Stimulated activated CD8-positive, alpha-beta memory T cell treated with anti-CD3 and anti-CD28 coated beads, Interleukin-7, amount 100 ng/mL, for 48 hours (primary cell): ENCODE measurements at places on chromosomes 16 and 17.

- no peak for DNase-seq
Observed at GRCh38 chr17:77504652-77505155, 363.9 kb downstream of the SEC14L1 start.

DNA sequence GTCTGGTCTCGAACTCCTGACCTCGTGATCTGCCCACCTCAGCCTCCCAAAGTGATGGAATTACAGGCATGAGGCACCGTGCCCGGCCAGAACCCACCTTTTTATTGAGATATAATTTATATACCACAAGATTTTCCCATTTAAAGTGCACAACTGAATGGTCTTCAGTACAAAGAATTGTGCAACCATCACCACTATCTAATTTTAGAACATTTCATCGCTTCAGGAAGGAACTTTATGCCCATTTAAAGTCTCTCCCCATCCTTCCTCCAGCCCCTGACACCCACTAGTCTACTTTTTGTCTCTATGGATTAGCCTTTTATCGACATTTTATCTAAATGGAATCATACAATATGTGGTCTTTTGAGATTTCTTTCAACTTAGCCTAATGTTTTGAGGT, 25.4 kb upstream of the HELZ start:
- no peak for DNase-seq

GRCh38 chr16:2883458-2883908, 468 bp downstream of the FLYWCH2 start:
- DNase-seq: no peak

DNA sequence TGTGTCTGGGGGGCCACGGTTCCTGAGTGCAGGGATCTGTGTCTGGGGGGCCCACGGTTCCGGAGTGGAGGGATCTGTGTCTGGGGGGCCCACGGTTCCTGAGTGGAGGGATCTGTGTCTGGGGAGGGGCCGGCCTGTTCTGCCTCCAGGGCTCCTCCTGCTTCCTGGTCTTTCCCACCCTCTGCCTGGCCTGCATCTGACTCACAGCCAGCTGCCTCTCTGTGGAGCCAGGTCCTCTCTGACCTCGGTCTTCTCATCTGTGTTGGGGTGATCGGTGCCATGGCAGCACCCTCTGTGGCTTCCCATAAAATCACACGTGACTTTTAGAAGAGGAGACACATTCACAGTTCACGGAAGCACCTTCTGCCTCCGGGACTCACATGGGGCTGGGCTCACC, 50.3 kb downstream of the ZFPM1 start:
- DNase-seq: no peak

GRCh38 chr16:598823-599739, 9.2 kb downstream of the RAB40C start:
- no peak for DNase-seq

DNA sequence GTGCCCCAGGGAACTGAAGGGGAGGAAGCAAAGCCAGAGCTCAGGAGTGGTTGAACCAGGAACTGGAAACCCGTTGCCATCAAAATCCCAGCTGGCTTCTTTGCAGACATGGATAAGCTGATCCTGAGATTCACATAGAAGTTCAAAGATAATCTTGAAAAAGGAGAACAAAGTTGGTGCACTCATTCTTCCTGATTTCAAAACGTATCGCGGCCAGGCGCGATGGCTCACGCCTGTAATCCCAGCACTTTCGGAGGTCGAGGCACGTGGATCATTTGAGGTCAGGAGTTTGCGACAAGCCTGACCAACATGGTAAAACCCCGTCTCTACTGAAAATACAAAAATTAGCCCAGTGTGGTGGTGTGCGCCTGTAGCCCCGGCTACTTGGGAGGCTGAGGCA, 7.1 kb downstream of the RAP1GAP2 start:
- DNase-seq: no peak

DNA sequence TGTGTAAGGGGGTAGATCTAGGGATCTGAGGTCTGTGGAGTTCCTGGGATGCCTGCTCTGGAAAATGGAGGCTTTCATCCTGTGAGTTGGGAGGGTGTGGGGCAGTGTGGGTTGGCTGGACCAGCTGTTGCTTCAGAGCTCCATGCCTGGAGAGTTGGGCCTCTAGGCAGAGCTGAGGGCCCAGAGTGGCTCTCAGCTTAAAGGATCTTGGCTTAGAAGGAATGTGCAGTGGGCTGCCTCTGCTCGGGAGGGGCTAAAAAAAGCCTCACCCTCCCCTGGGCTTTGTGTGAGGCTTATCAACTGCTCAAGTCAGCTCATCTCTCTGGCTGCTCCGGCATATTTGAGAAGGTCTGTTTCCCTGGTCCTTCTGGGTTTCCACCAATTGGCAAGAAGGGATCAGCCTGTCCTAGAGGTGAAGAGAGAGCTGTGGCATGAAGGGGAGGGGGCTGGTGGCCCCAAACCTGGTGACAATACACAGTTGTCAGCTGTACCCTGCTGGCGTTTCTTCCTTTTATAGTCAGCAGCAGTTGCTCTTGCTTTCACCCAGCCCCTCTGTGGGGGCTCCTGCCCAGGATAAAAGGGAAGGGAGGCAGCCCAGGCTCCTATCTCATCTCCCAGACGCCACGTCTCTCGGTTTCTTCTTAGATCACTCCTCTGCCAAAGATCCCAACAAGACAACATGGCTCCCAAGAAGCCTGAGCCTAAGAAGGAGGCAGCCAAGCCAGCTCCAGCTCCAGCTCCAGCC, at the start of gene MYL4:
MYL4 (plus strand) TSS at position 605 of the 745 bp plus-strand sequence; CDS start at position 680, 75 bp downstream.
- DNase-seq: no peak

- no peak for DNase-seq
Observed at GRCh38 chr16:70512456-70512855, 10.9 kb downstream of the COG4 start.

DNA sequence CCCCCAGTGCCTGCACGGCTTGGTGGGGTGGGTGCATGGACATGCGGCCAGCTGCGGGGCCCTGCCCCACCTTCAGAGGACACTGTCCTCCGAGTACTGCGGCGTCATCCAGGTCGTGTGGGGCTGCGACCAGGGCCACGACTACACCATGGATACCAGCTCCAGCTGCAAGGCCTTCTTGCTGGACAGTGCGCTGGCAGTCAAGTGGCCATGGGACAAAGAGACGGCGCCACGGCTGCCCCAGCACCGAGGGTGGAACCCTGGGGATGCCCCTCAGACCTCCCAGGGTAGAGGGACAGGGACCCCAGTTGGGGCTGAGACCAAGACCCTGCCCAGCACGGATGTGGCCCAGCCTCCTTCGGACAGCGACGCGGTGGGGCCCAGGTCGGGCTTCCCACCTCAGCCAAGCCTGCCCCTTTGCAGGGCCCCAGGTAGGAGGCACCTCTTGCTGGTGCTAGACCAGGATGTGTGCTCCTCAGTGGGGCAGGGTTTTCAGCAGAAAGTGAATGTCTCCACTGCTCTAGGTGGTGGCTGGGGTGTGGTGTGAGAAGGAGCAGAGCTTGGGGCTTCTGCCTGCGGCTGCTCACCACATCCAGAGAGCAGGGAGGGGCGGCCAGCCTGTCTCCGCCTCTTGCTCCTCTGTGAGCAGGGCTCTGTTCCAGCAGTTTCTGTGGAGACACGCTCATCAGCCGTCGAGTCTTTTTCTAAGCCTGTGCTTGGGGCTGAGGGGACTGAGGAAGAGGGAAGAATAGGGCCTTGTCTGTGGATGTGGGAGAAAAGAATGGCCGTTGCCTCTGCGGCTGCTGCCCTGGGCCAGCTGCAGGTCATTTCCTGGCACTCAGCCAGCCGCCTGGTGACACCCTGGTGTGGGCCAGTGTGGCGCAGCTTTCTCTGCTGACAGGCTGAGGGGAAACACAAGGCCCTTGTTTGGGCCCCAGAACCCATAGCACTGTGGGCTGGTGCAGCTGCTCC, 2.2 kb downstream of the ZNF276 start:
- DNase-seq: peak; percentile 71

DNA sequence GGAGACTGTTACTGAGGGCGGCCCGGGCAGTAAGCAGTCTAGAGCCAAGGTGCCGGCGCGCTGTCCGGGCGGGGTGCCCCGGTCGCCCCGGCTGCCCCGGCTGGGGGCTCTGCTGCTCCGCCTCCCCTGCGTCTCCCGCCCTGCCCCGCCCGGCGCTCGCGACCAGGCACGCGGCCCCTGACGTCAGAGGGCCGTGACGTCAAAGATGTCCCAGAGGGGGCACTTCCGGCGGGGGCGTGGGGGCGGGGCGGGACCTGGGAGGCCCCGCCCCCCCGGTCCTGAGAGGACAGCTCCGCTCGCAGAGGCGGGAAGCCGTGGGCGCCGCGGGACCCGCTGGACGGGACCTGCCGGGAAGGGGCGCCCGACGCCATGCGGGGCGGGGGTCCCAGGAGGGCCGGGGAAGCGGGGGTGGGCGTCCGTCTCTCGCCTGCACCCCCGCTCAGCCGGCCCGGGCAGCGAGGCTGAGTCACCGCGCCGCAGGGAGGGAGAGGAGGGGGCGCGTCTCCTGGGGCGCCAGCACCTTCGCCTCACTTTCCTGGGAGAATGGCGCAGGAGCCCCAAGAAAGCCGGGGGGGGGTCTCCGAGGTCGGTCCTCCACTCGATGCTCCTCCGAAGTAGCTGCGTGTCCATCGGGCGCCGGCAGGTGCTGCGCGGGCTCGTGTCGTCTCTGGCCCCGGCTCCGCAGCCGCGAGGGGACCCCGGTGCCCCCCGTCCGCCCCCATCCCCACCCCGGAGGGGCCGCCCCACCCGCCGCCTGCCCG, 4.4 kb upstream of the HIC1 start:
- DNase-seq: no peak

DNA sequence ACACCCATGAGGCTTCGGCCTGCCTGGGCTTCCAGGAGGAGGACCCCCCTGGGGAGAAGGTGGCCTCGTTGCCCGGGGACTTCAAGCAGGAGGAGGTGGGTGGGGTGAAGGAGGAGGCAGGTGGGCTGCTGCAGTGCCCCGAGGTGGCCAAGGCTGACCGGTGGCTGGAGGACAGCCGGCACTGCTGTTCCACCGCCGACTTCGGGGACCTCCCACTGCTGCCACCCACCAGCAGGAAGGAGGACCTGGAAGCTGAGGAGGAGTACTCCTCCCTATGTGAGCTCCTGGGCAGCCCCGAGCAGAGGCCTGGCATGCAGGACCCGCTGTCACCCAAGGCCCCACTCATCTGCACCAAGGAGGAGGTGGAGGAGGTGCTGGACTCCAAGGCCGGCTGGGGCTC, 41.5 kb downstream of the SREBF1 start:
- DNase-seq: no peak

DNA sequence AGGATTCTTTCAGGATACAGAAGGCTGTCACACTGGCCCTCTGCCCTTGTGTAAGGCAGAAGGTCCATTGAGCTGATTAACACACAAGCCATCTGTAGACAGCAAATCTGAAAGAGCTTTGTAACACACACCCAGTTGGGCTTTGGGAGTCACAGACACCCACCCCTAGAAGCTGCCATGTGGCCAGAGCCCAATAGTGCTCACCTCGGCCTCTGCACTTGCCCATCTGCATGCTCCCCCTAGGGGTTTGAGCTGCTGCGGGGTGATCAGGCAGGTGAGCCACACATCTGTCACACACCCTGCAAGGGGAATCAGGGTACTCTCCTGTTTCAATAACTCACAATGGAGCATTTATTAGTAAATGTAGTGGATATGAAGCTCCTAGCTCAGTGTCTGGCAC, 138.3 kb downstream of the CHD9NB start:
- no peak for DNase-seq

DNA sequence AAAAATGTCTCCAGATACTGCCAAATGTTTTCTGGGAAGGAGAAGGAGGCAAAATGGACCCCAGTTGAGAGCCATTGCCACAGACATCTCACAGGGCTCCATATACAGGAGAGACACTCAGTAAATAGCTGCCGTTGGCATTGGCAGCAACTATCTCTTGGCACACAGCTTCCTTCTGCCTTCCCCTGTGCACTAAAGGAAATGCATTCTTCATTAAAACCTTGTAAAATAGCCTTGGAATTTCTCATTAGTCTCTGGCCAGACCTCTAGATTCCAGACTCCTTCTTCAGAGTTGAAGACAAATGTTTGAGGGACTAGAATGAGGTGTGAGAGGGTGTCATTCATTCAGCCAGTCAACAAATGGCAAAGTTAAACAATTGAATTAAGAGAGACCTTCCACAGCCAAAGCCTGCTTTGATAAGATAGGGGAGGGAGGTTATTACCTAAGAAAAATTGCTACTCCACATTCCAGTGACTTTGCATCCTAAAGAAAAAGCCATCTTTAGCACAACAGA, 223.9 kb upstream of the HS3ST3A1 start:
- no peak for DNase-seq

DNA sequence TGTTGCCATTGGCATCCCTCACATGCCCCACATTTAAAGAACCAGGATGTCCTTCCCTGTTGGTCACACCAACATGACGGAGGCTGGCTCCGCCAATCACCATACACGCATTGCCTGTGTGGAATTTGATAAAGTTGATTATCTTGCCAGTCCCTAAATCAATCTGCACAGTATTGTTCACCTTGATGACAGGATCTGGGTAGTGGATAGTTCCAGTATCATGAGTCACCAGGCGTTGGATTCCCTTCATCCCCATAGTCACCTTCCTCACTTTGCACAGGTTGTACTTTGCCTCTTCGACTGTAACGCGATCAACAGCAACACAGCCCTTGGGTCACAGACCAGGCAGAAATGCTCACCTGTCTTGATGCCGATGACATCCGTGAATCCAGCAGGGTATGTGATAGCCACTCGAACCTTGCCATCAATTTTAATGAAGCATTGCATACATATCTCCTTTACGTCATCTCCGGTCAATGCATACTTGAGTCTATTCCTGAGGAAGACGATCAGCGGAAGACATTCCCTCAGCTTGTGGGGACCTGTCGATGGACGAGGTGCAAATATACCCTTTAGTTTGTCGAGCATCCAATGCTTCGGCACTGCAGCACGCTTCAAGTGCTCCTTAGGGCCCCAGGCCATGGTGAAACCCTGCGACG, 14.2 kb downstream of the CTRB2 start:
- no peak for DNase-seq

GRCh38 chr16:15773968-15774367, 82.9 kb downstream of the MYH11 start:
- no peak for DNase-seq

DNA sequence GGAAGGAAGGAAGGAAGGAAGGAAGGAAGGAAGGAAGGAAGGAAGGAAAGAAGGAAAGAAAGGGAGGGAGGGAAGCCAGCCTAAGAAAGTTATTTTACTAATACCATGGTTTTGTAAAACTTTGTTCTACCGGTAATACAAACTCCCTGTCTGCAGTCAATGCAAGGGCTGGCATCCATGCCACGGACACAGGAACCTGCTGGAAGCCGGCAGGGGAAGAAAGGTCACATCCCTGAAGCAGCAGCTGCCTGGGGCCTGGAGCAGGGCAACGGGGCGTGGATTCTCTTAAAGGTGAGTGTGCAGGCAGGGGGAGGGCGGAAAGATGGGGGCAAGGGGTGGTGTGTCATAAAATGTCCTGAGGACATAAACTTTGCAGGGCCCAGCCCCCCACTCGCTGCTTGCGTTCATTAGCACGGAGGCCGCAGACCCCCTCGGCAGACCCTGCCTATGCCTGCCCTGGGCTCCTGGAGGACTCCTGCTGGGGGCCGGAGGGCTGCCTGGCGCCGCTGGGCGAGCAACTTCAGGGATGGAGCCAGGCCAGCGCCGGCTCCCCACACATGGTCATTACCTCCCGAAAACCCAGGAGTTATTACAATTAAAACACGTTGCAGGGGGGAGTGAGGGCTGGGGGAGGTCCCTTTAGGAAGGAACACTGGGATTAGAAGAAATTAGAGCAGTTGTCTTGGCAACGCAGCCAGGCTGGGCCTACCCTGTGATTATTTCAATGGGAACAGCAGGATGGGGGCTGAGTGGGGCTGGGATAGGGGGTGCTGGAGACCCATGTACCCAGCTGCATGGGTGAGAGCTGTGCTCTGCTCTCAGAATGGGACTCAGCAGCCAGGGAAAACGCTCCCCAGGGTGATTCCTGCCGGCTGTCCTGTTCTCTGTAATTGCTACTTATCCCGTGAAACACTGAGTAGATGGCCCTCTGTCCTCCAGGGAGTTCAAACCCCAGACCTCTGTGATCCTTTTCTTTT, 257.9 kb downstream of the SOX9 start:
- no peak for DNase-seq

GRCh38 chr16:85625485-85626117, 12.5 kb downstream of the GSE1 start:
- no peak for DNase-seq
